ENCODE measurements at places on chromosomes 12 and 14.

- DNase-seq, result no peak
Measured at GRCh38 chr14:93183596-93184317, 940 bp downstream of the MOAP1 start.

GRCh38 chr14:59897757-59898383, 22.1 kb upstream of the LRRC9 start:
- DNase-seq, result no peak

DNA sequence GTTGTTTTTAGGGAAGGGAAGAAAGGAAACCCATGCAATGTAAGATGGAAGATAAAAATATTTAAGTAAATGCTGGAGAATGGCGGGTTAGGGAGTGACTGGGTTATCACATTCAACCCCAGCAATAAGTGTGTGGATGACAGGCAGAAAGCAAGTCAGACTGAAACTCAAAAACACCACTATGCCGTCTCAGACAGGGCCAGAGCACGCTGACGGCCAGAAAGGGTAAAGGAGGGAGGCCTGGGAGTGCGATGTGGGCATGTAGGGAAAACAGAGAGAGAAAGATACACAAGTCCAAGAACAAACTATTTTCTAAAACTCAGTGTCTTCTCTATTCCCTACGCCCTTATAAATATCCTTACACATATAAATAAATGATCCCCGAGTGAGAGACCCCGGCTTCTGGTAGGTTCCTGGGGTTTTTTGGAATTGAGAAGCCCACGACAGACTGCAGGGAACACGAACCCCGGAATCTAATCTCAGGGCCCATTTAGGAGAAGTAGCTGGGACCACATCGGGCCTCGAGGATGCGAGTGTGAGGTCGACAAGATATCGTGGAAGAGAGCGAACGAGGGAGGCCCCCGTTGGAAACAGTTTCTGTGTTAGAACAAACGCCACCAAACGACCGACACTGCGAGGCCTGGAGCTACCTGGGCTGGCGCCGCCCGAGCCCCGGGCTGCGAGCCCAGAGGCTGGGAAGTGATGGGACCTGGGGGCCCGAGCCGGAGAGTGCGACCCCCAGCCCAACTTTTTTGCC, 735 bp upstream of the OTX2 start:
- DNase-seq, result no peak

GRCh38 chr12:75337905-75338304, 3.4 kb downstream of the GLIPR1L1 start:
- no peak for DNase-seq

- no peak for DNase-seq
Measured at GRCh38 chr12:87202189-87202588, 827.0 kb downstream of the C12orf50 start.

GRCh38 chr14:84036840-84037239, 1493.1 kb upstream of the FLRT2 start:
- no peak for DNase-seq

DNA sequence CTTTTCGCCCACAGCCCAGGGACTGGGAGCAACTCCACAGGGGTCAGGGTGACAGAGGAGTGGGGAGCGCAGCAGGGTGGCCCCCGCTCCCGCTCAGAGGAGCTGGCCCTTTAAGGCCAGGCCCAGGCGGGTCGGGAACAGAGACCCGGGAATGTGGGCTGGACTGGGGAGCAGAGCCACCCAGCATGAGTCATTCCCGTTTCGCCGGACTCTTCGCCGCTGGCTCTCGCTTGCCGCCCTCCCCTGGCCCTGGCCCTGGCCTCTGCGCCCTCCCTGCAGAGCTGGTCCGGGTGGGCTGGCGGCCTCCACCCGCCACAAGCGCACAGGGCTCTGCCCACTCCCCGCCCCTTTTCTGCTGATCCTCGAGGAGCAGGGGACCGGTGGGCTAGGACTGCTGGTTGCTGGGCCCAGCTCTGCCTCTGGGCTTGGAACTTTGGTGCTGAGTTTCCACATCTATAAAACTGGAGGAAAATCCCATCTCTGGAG, 92.8 kb downstream of the NINJ2 start:
- no peak for DNase-seq

GRCh38 chr14:38409071-38409705, 153.3 kb upstream of the CLEC14A start:
- DNase-seq, result no peak

Data from DMS 273 treated with DMSO at 0.1 percent for 48 hours (cell line).